Epithelial cell of prostate (primary cell): ENCODE measurements at places on chromosomes 7 and 10.
A peak's percentile ranks its signal among the peaks of the same experiment; 100 is the strongest.

GRCh38 chr10:49164559-49165188 is 23.5 kb downstream of the TMEM273 start:
- DNase-seq, result no peak

DNA sequence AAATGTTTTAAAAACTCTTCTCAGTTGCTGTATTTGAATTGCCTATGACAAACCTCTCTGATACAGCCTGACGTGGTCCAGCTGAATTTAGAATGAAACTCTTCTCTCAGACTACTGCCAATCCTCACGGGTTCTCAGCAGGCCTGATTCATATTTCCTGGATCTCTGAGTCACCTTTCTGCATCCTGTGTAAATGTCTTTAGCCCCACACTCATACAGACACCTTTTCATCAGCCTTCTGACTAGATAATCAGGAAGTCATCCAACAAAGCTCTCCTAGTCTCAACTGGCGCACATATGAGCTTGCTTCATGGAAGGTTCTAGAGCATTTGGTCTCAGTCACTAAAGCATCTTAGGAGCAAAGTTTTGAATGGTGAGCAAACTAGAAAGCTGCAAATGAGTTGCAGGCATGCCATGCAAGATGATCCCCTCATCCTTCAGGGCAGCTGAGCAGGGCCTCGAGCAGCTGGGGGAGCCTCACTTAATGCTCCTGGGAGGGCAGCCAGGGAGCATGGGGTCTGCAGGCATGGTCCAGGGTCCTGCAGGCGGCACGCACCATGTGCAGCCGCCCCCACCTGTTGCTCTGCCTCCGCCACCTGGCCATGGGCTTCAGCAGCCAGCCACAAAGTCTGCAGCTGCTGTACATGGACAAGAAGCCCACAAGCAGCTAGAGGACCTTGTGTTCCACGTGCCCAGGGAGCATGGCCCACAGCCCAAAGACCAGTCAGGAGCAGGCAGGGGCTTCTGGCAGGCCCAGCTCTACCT is 182.8 kb downstream of the ARHGAP12 start:
- DNase-seq, result peak; percentile 88

- no peak for DNase-seq
Measured at GRCh38 chr7:45182856-45183710, 25.5 kb downstream of the RAMP3 start.

GRCh38 chr10:51832652-51833383 is 133.4 kb upstream of the CSTF2T start:
- DNase-seq, result peak; percentile 98

- DNase-seq, result no peak
Measured at GRCh38 chr7:55365205-55365674, at the start of gene LANCL2. TSS of gene LANCL2 (plus strand) at chr7:55365337. CDS start at chr7:55366026, 689 bp downstream.

DNA sequence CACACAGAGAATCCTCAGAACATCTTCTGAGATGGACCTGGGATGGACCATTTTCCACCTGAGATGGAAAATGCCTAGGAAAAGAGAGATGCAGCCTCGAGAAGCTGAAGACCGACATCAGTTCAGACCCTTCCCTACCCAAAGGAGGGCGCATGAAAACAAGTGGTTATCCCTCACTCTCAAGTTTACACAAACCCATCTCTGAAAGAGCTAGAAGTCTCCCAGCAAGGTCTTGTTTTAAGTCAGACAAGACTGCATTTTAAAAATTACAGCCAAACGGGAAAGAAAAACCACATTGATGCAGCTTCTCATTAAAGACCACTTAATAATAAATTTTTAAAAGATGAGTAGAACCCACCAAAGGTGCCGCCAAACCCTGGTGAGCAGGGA is 1.3 kb downstream of the RAPGEF5 start:
- DNase-seq, result no peak

DNA sequence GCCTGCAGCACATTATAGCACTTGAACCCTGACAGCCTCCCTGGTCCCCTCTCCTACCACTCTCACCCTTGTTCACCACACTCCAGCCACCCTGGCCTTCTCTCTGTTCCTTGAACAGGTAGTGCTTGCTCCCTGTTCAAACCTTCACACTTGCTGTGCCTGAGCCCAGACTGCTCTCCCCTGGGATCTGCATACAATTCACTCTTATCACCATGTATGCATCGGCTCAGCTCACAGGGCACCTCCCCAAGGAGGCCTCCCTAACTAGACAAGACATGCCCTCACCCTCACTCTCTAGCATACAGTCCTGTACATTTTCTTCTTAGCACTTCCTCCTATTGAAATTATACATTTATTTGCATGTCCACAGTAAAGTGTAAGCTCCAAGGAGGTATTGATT is 59.3 kb downstream of the FAM13C start:
- DNase-seq, result no peak

GRCh38 chr10:124300735-124301134 is 118.0 kb downstream of the OAT start:
- no peak for DNase-seq

GRCh38 chr7:140478246-140479061 is 851 bp downstream of the MKRN1 start:
- DNase-seq, result no peak

DNA sequence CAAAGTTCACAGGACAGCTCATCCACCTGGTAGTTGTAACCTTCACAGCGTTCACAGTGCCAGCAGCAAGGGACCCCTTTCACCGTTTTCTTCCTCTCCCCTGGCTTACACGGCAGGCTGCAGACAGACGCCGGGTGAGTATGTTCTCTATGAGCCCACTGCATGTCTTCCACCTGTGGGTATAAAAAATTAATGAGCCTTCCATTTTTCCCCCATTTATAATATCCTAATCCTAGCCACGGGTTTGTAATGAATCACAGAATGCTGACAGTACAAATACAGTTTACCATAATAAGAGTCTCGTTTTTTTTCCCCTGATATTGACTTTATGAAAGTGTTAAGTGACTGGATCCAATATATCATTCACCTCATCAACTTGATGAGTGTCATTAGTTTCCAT is 719.0 kb downstream of the GRM8 start:
- no peak for DNase-seq

- DNase-seq, result no peak
Measured at GRCh38 chr7:126690848-126691751, 561.6 kb downstream of the GRM8 start.

GRCh38 chr10:26219676-26220075 is 3.1 kb downstream of the GAD2 start:
- DNase-seq, result no peak

DNA sequence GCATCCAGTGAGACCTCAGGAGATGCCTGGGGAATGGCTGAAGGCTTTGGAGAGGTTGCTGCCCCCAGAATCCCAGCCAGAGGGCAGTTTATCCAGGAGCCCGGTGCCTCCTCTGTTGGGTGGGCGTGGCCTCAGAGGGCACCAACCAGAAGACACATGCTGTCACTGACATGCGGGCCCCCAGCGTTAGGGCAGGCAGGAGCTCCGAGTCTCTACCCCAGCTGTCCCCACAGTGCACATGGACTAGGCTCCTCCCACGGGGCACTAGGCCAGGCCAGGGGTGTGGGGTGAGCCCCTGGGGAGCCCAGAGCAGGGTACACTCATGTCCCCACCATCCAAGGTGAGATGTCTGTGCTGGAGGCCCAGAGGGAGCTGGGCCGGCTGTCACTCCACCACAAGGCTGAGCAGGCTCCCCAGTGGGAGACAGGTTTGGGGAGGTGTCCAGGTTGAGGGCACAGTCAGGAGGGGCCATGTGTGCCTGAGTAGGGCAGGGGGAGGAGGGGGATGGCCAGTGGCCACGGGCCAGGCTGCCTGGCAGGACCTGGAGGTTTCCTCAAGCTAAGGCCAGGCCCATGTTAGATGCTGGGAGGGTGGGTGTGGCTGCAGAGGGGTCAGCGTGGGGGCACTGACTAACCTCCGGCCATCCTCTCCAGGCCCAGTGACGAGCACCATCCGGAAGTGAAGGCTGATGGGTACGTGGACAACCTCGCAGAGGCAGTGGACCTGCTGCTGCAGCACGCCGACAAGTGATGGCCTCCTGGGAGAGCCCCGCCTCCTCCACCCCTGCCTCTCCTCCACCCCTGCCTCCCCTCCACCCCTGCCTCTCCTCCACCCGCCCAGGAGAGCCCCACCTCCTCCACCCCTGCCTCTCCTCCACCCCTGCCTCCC is 131.3 kb downstream of the FAM53B start:
- DNase-seq, result no peak

GRCh38 chr10:11235771-11236170 is 218.1 kb downstream of the CELF2 start:
- no peak for DNase-seq

DNA sequence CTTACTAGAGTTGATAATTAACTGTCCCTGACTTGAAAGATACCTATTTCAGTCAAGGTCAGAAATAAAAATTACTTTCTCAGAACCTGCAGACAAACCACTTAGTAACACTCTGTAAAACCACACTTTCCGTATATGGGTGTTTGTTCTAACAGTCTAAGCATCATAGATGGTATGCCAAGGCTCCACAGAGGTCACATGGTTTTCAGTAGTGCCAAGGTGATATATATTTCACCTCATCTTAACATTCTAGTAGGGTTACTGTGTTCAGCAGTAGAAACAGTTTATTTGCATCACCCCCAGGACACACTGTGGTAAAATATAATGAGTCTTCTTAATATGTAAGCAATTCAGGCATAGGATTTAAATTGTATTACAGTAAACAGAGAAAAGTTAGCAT is 61.5 kb downstream of the KCND2 start:
- no peak for DNase-seq

DNA sequence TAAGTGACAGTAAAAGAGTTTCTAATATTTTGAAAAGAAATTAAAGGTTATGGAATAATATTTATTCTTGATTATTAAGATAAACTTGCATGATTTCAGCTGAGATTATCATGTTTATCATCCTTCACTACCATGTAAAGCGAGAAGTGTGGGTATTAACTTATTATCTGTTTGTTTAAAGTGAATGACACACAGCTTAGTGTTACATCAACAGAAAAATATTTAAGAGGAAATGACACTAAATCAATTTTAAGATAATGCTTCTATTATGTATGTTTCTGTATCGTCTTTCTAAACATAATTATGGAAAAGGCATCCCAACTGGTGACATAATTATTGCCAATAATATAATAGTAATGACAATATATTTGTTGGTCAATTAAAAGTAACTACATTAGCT is 213.1 kb downstream of the PCDH15 start:
- no peak for DNase-seq

DNA sequence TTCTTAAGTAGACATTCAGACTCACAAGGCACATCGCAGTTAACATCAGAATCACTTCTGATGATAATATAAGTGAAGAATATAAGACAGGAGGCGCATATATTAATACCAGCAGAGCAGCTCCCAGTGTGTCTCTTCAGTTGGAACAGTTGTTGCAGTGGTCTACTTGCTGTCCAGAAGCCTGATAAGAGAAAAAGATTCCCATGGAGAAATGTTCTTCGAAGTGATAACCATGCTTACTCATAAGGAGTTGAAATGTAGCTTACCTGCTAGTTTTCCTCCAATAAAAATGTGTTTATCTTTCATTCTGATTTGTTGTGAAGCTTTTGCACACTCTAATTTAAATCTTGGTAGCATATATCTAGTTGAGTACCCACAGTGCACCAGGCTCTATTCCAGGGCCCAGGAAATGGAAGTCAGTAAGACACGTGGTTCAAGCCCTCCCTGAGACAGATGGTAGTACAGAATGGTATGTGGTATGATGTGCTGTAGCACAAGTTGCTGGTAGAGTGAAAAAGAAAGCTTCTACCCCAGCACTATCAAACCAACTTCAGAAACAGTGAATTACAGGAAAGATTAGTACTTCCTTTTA is 124.0 kb downstream of the MAPK8 start:
- DNase-seq, result no peak

DNA sequence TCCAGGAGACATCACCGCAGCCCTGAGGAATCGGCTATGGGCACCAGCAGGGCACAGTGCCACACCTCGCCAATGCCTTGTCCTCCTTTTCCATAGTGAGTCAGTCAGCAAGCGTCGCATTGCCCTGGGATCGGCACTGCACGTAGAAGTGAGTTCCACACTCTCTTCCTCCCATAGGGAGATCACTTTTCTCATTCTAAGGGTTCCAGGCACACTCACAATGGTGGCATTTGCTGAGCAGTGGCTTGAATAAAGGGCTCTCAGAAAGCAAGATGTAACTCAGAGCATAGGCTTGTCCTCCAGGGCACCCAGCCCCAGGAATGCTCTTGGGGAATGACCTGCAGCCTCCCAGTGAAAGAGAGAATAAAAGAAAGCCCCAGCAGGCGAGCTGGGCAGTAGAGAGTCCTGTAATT is 1.1 kb upstream of the VIM start:
- DNase-seq, result no peak

GRCh38 chr10:92970301-92971070 is 90.1 kb upstream of the CYP26C1 start:
- DNase-seq, result no peak

DNA sequence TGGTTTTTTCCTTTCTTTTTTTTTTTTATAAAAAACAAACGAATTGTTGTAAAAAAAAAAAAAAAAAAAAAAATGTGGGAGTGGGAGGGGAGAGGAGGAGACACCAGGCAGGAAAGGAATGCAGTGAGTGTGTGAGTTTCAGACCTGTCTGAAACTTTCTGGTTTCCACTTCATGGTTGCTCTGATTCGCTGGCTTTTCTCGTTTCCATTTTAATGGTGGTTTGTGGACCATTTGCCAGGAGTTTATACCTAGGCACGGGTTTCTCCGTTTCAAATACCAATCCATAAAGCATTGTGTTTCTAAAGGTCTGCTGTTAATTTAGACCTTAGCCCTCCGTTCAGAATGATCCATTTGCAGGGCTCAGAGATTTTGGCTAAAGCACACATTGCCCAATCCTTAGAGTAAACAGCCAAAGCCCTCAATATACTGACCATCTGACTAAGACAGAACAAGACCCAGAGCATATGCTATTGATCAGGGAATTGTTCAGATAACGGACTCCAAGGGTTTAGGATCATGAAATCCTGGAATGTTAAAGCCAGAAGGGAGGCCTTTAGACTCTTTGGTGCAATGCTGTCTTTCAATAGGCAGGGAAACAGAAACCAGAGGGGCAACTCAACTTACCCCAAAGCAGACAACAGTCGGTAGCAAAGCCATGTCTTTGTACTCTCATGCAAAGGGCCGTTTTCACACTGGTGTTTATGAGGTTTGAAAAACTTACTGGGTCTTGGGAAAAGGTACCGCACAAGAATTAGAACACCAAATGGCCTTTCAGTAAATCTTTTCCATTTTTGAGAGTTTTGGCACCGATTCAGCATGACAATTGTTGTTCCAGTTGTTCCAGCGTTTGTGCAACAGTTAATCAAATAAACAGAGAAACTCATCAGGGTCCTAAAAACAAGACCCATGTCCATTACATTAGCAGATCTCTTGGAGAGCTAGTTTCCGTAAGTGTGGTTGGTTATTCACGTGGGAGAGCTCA is 94.3 kb upstream of the AGBL3 start:
- no peak for DNase-seq

DNA sequence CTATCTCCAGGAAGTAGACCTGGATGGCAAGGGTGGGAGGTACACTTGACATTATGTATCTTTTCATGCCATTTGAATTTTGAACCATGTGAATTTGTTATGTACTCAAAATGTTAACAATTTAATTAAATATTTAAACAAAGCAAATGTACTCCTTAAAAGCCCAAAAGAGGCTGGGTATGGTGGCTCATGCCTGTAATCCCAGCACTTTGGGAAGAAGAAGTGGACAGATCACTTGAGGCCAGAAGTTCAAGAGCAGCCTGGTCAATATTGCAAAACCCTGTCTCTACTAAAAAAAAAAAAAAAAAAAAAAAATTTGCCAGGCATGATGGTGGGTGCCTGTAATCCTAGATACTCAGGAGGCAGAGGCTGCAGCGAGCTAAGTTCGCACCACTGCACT is 136.9 kb upstream of the ASAH2 start:
- DNase-seq, result no peak

GRCh38 chr7:129055861-129056464 is 1.1 kb upstream of the TNPO3 start:
- no peak for DNase-seq

- no peak for DNase-seq
Measured at GRCh38 chr7:50852901-50853300, 70.2 kb upstream of the GRB10 start.
